Urothelium cell line (cell line): ENCODE measurements at places on chromosomes 4 and X.

- no peak for DNase-seq
Measured at GRCh38 chr4:10053635-10054453, 32.5 kb upstream of the SLC2A9 start.

DNA sequence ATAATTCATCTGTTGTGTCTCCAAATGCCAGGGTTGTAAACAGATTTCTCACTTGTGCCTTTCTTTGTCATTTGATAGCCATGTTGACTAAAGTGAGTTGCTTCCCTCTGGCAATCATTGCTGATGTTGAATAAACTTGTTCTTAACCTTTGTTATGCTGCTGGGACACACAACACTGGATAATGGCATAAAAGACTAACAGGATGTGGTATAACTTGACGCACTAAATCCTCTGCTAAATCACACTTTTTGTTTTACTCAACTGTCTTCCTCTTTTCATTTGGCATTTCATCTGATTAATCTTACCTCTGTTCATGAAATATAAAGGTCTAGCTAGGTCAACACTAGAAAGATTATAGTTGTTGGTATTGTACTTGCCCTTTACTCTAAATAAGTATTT lies 17.6 kb upstream of the CXCL5 start:
- no peak for DNase-seq

DNA sequence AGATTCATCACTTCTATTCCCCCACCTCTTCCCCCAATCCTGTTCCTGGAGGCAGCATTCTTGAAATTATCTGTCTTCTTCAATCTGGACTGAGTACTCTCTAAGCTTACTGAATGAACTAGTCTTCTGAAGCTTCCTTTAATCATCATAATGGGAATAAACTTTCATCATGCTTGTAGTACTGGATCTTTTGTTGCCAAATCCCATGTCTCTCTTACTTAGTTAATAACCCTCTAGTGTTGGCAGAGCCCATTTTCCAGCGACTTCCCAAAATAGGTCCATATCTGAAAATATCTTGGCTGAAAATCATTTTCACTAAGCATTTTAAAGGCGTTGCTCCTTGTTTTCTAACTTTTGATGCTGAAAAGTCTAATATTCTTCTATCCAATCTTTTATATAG lies 39.6 kb downstream of the RPS6KA3 start:
- DNase-seq, result no peak

DNA sequence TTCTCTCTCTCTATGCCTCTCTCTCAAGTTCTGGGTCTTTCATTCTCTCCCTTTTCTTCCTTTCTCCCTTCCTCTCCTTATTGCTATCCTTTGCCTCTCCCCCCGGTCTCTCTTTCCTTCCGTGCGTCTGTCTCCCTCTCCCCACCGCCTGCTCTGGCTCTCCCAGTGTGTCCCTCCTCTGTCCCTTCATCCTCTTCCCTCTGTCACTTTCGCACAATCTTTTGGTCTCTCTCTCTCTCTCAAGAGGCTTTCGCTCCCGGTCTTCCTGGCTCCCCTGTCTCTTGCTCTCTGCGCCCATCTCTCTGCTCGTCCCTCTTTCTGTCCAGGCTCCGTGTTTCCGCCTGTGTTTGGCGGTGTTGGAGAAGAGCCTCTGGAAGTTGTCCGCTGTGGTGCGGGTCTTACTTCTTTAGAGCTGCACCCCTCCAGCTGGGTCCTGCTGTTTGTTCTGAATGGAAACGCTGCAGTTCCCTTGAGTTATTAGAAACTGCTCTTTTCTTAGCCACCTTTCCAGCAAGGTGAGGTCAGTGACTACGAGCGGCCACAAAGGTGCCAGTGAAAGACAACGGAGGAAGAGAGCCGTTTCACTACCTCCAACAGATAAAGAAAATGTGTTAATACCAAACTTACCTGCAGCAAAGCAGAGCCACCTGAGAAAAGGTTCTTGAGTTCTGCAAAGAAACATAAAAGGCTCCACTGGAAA lies 1.1 kb downstream of the BMPR1B start:
- DNase-seq, result peak; percentile 25

DNA sequence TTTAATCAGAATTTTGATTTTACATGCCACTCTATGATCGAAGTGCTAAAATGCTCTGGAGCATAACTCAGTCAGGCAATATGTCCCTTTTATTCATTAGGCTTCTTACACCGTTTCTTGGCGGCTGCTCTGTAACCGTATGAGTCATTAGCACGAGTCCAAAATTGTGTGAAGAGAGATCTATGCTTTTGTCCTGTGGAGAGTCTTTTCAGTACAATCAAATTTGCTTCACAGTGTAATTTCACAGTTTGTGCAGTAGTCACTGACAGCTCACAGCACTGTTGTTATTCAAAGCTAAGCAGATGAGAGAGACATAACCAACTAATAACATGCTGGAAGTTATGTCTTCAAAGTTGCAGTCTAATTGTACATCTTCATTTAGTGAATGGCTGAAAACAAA lies 167.8 kb downstream of the PCDH10 start:
- DNase-seq, result peak; percentile 2

DNA sequence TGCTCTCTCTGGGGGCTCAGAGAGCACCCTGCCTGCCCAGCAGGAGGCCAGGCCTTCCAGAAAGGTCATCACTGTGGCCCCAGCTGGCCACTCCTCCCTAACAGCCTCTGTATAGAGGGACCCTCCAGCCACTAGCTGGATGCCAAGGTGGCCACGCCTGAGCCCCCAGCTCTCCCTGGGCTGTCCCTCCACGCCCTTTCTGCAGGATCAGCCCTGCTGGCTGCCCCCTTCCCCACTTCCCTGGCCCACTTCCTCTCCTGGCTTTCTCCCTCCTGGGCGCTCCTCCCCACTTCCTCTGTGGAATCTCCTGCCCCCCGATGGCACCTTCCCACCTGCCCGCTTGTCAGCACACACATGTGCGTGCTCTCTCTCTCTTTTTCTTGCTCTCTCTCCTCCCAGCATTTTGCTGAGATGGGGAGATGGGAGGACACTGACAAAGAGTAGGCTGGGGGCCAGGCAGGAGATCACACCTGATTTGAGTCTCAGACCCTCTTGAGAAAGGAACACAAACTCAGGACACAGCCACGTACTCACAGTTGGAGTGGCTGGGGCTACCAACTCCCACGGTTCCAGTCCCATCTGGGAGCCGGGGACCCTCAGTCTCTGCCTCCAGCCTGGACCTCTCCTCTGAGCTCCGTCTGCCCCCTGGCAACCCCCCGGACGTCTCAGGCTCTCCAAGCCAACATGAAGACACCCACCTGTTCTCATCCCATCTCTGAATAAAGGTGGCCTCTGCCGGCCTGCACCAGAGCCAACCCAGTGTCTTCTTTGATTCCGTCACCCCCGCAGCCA lies 62.1 kb upstream of the AFAP1 start:
- no peak for DNase-seq

GRCh38 chrX:43909141-43909540 lies 26.9 kb upstream of the MAOB start:
- DNase-seq, result no peak

GRCh38 chr4:1337376-1337831 lies 9.6 kb upstream of the UVSSA start:
- DNase-seq, result no peak

- DNase-seq, result no peak
Measured at GRCh38 chr4:16083241-16084191, at the start of gene PROM1. Gene PROM1, minus strand, starts transcription at chr4:16084023. Its CDS starts 8,117 bp downstream, at chr4:16075906.

- no peak for DNase-seq
Measured at GRCh38 chr4:27267339-27267969, 406.8 kb downstream of the STIM2 start.

GRCh38 chr4:123419885-123420755 lies 23.5 kb downstream of the SPRY1 start:
- DNase-seq, result no peak

DNA sequence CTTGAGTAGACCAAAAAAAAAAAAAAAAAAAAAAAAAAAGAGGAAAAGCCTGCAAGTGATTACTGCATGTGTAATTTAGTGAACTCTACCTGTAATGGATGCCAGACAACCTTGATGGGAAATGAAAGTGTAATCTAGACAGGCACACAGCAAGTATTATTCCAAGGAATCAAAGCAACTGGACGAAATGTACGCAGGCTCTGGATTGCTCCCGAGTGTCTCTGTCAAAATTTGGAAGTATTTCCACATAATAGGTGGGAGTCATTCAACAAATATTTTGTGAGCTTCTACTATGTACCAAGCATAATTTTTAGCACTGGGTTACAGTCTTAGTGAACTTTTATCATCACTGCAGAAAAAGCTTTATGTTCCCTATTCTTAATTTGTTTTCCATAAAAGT lies 64.2 kb downstream of the LIMCH1 start:
- DNase-seq, result no peak

GRCh38 chr4:55758570-55758969 lies 61.0 kb upstream of the EXOC1L start:
- no peak for DNase-seq

GRCh38 chr4:109301651-109302360 lies 652 bp downstream of the COL25A1 start:
- DNase-seq, result no peak

- no peak for DNase-seq
Measured at GRCh38 chr4:108622022-108622421, 1.6 kb downstream of the RPL34 start.

DNA sequence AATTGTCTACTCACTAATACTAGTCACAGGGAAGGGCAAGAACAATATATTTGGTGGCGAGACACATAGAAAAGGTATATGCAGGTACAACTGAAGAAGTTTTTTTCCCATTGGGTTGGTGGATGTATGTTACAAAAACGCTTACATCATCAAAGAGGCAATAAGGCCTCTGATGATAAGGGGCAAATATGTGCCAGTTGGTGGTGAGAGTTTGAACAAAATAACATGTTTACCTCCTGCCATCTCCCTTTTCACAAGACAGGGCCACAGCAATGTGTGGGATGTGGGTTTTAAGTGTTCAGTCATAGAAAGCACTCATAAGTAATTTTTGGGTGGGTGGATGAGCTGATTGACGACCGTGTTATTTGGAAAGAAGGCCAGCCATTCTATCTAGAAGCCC lies 41.7 kb downstream of the PAGE2 start:
- no peak for DNase-seq

- no peak for DNase-seq
Measured at GRCh38 chr4:26751838-26752237, 108.8 kb upstream of the STIM2 start.

DNA sequence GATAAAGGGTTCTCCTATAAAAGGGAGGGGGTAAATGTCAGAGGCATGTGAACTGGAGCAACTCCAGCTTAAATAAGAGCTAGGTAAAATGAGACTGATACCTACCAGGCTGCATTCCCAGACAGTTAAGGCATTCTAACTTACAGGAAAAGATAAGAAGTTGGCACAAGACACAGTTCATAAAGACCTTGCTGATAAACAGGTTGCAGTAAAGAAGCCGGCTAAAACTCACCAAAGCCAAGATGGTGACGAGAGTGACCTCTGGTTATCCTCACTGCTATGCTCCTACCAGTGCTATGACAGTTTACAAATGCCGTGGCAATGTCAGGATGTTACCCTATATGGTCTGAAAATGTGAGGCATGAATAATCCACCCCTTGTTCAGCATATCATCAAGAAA lies 13.1 kb upstream of the SULT1B1 start:
- DNase-seq, result no peak

- DNase-seq, result peak; percentile 16
Measured at GRCh38 chr4:43853565-43854264, 594.9 kb downstream of the KCTD8 start.

- DNase-seq, result no peak
Measured at GRCh38 chrX:107721318-107721717, 54.3 kb downstream of the TSC22D3 start.

GRCh38 chrX:1686642-1687041 lies 71.8 kb downstream of the ASMT start:
- DNase-seq, result peak; percentile 5

DNA sequence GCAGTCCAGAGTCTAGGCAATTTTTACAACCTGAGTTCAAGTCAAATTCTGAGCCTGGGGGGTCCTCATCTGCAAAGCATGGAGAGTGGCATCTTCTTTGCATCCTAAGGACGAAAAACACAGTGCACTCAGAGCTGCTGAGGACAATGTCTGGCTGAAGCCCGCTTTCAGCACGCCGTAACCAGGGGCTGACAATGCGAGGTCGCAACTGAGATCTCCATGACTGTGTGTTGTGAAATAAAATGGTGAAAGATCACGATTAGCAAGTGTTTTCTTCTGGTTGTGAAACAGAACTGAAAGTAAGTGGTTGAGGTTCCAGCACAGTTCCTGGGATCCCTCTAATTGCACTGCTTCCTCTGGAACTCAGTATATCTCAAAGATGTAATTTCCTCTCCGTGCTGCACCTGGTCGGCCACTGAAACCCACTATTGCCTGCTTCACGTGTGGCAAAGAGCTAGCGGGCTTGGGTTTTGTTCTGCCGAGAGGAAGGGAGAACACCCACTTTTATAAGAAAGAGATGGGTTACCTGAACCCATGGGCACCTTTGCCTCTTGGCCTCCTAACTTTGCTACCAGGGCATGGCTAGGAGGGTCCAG lies 7.7 kb upstream of the F11 start:
- DNase-seq, result no peak

GRCh38 chr4:97370568-97370967 lies 772.7 kb downstream of the STPG2 start:
- no peak for DNase-seq

DNA sequence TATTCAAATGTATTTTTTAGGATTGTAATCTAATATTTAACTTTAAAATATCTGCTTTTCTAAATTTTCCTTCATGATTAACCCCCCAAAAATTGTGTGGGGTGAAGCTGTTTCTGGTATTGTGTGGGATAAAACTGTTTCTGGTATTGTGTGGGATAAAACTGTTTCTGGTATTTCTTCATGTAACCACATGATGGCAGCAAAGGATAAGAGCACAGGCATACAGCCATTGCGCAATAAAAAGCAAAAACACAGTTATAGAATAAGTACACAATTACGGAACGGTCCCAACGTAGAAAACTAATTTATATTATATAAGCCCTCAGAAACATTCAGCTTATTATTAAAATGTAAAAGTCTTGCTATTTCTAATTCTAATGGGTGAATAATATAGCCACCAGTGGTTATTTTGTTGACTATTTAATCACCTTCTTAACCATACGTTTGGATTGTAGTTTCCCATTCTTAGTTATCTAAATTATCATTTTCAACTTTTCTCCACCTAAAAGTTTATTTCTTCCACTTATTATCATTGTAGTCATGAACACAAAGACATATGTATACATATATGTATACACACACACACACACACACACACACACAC lies 333.9 kb upstream of the FSTL5 start:
- DNase-seq, result peak; percentile 20

GRCh38 chr4:140888054-140888453 lies 131.9 kb upstream of the TBC1D9 start:
- no peak for DNase-seq

GRCh38 chr4:8260656-8261111 lies 8.9 kb upstream of the HTRA3 start:
- DNase-seq, result no peak

- no peak for DNase-seq
Measured at GRCh38 chrX:110321081-110321480, 3.2 kb upstream of the AMMECR1 start.

GRCh38 chr4:47882228-47882627 lies 32.2 kb downstream of the NFXL1 start:
- no peak for DNase-seq

GRCh38 chrX:18119856-18120255 lies 100.8 kb downstream of the BEND2 start:
- DNase-seq, result no peak

GRCh38 chrX:108257556-108257955 lies 166.0 kb downstream of the ATG4A start:
- DNase-seq, result no peak
